ENCODE measurements at places on chromosomes 6 and 20.
A peak's percentile ranks its signal among the peaks of the same experiment; 100 is the strongest.

DNA sequence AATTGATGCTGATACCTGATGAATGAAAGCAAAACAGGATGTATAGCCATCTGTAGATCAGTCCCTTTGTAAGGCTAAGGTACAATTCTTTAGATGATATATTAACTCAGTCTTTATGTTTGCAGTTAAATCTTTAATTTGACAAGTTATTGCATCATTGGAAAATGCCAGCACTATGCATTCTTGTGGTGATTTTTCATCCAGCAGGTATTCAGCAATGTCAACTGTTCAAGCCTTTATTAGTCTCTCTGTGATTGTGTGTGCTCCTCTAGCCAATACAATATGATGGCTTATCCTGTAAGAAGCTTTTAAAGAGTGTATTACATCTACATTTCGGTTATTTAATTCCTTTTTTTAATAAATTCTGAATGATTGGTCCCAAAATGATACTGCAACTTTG lies 34.3 kb downstream of the HLA-DMB start:
- no peak for DNase-seq

- DNase-seq, result no peak
Observed at GRCh38 chr6:77298283-77298682, 165.0 kb downstream of the HTR1B start.

GRCh38 chr20:9597547-9597946 lies 83.2 kb downstream of the LAMP5 start:
- DNase-seq, result no peak

DNA sequence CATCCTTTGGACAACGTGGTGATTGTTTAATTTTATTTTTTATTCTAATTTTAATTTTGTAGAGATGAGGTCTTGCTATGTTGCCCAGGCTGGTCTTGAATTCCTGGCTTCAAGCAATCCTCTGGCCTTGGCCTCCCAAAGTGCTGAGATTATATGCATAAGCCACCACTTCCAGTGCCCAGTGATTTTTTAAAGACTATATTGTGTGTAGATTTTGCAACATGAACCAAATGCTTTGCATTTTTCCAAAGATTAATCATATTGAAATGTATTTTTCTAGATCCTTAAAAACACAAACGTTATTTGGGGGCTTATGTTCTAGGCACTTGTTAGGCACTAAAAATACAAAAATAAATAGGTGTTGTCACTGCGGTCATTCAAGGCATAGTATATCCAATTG lies 117.6 kb upstream of the CCN2 start:
- DNase-seq, result no peak

DNA sequence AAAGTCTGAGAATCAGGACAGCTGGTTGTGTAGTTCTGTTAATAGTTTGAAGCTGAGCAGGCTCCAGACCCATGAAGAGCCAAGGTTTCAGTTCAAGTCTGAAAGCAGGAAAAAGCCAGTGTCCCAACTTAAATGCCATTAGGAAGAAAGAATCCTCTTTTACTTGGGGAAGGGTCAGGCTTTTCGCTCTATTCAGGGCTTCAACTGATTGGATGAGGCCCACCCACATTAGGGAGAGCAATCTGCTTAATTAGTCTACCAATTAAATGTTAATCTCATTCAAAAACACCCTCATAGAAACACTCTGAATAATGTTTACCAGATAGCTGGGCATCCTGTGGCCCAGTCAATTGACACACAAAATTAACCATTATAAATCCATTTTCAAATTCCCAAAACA lies 462.2 kb downstream of the EPM2A start:
- no peak for DNase-seq

DNA sequence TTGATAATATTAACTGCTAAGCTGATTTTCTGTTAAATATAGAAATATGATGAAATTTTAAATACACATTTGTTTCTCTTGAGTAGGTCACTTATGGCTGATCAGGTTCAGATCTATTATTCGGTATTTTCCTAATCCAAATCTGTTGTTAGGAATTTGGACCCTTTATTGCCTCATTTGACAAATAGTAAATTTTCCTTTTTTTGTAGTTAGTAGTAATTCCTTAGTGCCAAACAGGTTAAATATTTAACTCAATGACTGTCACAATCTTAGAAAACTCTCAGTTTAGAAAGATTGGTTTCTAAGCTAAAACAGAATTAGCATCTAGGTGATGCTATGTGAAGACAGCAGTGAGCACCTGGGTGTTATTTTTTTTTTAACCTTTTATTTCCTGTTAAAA lies 1598.9 kb downstream of the KHDRBS2 start:
- DNase-seq, result no peak

DNA sequence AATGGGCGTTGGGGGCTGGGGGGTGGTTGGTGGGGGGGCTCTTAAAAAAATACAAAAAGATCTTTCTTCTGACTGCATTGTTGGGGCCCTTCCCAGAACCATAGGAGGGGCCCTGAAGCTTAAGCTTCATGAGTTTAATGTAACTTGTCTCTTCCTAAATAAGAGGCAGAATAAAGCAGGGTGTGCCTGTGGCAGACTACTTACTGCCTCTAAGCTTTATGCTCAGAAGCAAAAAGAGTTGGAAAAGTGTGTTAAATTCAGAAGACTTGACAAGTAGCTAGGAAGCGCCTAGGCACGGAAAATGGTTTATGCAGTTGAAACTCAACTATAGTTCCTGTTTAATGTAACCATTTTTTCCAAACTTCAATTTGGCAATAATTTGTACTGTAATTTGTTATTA lies 44.5 kb downstream of the TIAM2 start:
- no peak for DNase-seq

DNA sequence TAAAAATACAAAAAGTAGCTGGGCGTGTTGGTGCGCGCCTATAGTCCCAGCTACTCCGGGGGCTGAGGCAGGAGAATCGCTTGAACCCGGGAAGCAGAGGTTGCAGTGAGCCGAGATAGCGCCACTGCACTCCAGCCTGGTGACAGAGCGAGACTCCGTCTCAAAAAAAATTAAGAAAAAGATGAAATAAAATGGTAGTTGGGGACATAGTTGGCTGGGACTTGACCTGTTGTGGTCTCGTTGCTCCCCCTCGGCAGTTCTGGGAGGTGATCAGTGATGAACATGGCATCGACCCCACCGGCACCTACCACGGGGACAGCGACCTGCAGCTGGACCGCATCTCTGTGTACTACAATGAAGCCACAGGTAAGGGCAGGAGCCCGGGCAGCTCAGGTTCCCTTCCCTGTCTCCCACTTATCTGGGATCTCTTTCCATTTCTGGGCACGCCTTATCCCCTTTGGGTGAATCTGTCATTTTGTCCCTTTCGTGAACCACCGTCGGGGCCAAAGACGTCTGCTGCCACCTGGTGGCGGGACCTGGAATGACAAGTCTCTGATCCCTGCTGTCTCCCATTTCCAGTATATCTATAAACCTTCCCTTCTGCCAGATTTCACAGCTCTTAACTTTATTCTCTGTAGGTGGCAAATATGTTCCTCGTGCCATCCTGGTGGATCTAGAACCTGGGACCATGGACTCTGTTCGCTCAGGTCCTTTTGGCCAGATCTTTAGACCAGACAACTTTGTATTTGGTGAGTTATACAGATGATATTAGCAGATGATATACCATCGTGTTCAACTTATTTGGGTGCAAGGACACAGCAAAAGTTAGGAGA lies 2.3 kb downstream of the TUBB start:
- DNase-seq, result peak; percentile 74

DNA sequence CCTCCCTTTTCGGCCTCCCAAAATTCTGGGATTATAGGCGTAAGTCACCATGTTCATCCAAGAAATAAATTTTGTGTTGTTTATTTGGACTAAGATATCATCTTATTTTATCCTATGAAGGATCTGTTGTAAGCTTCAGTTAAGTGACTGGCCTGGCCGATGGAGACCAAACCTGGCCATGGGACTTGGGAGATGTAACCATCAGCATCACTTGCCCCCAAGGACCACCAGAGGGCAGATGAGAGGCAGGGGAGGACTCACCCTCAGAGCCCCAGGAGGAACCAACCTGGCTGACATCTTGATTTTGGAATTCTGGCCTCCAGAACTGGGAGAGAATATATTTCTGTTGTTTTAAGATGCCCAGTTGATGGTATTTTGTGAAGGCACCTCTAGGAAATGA lies 266.7 kb downstream of the CDH26 start:
- DNase-seq, result no peak
